Fibroblast of skin of left quadriceps (primary cell): ENCODE measurements at places on chromosomes 7 and 10.

DNA sequence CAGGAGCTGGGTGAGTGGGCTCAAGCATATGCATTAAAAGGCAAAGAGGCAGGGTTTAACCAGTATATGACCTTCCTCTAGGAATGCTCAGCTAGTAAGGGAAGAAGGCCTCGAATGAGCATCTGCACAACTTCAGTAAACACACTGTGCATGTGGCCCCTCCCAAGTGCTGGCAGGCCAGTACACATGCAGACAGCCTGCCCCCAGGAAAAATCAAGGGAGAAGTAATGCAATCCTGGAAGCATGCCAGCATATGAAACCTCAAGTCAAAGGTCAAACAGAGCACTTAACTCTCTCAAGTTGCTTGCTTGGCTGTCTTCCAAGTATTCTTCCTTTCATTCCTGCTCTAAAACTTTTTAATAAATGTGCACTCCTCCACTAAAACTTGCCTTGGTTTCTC lies 208.4 kb downstream of the ACTR3B start:
- DNase-seq: no peak

DNA sequence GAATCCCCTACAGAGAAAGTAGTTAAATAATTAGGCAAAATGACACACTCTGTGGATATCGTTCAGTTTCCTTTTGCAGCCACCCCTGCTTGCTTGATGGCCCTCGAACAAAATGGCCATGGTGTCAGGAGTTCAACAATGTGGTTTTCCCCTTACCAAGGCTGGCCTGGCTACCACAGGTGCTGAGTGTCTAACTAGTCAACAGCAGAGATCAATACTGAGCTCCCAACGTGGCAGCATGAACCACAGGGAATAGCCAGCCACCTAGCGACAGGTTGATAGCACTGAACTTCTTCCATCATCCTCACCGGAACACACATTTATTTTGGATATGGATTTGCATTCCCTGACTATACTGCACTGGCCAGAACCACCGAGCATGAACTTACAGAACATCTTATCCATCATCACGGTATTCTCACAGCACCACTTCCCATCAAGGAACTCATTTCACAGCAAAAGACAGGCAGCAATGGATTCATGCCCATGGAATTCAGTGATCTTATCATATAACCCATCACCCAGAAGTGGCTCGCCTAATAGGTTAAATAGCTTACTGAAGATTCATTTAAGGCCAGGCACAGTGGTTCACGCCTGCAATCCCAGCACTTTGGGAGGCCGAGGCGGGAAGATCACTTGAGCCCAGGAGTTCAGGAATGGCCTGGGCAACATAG lies 6.3 kb downstream of the C10orf67 start:
- peak; percentile 59 for DNase-seq

DNA sequence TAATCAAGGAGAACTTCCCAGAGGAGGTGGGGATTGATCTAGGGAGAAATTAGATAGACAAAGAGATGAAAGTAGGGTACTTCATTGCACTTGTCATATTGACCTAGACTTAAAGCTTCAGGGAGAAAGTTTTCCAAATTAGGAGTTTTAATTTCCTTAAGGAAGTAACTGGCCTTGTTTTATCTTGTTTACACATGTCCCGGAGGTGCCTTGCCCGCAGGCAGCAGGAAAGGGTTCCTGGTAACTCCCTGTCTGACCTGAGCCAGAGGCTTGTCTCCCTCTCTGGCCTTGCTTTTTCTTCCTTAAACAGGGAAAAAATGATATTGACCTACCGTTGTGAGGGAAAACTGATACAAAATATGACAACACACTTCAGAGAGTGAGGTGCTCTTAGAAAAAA lies 181.6 kb downstream of the EVX1 start:
- DNase-seq: no peak

DNA sequence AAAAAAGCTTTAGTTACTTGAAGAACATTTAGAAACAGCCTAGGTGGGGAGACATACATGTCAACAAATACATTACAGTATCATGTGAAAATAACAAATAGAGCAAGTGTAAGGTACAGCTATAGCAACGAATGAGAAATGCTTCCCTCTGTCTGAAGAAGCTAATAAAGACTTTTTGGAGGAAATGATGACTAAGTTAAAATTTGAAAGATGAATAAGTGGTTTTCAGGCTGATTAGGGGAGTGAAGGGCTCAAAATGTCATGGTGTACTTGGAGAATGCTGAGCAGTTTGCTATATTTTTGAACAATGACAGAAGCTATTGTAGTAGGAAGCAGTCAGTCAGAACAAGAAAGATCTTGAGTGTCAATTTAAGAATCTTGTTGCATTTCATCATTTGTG lies 2.8 kb upstream of the ARMC3 start:
- DNase-seq: no peak

DNA sequence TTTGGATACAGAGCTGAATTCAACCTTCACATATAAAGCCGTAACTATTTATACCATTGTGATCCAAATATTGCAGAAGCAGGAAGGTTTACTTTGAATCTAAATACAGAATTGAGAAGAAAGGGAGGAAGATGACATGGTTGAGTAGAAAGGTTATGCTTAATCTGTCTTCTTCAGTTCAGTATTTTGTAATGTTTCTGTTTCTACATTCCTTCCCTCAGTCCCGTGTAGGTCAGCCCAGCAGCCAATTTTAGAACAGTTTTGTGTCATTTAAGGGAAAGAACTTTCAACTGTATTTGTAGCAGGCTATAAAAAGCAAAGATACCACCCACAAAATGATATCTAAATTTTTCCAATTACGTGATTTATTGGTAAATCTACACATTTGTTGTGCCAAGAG lies 97.4 kb downstream of the CPED1 start:
- DNase-seq: no peak

- DNase-seq: no peak
These were observed 17.4 kb downstream of the SLC13A4 start for GRCh38 chr7:135710417-135711138.

DNA sequence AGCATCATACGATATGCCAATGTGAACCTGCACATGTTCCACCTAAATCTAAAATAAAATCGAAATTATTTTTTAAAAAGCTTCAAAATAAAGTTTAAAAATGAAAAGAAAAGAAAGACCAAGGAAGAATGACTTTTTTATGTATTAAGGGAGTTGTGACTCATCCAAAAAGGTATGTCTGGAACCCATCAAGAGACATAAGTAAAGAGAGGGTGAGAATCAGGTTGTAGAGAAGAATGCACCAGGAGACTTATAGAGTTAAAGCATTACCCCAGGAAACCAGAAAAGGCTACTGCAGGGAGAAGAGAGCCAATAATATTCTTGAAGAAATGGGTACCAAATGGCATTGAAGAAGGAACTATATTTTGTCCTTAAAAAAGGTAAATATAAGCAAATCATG lies 69.8 kb downstream of the CTTNBP2 start:
- no peak for DNase-seq

GRCh38 chr10:13421382-13421917 lies 73.4 kb upstream of the SEPHS1 start:
- DNase-seq: no peak
